ENCODE measurements at places on chromosomes 7 and 10.

DNA sequence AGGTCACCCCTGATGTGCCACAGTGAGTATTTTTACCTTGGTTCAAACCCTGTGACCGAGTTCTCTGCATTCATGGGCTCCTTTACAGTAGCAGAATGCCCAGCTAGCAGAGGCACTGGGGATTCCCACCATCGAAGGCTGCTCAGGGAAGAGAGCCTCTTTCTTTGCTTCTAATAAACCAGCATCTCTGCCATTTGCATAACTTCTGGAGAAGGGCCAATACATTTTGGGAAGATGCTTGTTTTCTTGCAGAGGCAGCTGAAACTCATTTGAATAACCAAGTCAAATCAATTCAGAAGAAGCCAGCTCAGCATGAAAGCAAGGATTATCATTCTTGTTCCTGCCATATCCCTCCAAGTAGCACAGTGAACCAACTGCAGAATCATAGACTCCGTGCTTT, 82.9 kb upstream of the WDR11 start:
- no peak for DNase-seq

GRCh38 chr10:35735412-35735811, 93.3 kb upstream of the FZD8 start:
- DNase-seq = no peak

GRCh38 chr7:50185208-50185607, 92.2 kb upstream of the ZPBP start:
- DNase-seq = no peak

DNA sequence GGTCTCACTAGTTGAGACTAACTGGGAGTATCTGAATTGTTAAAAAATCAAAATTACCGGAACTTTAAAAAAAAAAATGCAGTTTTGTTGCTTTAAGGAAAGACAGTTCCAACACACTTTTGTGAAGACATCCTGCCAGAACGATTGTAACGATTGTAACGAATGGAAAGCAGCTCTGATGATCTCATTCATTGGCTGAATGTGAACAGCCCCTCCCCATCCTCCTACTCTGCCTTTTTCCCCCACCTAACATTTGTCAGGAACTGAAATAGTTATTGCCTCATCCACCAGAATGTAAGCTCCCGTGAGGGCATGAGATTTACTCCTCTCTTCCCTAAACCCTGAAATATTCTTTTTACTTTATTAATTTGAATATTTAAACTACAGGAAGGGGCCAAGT, 23.1 kb upstream of the ZC3HAV1L start:
- DNase-seq = no peak

DNA sequence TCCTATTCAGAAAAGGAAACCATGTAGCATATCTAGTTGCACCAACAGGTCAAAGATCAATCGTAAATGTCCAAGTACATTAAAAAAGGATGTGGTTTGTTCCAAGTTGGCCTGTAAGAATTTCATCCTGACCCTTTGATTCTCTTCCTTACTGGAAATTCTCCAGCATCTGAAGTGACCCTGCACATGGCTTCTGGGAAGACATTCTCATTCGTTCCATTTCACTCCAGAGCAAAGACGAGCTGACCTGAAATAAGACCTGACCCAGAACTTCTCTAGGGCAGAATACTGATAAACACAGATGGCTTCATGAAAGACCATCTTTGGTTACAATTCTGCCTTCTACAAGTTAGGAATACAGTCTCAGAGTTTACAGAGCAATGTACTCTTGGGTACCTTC, 39.8 kb downstream of the ASB4 start:
- DNase-seq = no peak

GRCh38 chr7:2944739-2945138, 98.9 kb downstream of the CARD11 start:
- DNase-seq = no peak

DNA sequence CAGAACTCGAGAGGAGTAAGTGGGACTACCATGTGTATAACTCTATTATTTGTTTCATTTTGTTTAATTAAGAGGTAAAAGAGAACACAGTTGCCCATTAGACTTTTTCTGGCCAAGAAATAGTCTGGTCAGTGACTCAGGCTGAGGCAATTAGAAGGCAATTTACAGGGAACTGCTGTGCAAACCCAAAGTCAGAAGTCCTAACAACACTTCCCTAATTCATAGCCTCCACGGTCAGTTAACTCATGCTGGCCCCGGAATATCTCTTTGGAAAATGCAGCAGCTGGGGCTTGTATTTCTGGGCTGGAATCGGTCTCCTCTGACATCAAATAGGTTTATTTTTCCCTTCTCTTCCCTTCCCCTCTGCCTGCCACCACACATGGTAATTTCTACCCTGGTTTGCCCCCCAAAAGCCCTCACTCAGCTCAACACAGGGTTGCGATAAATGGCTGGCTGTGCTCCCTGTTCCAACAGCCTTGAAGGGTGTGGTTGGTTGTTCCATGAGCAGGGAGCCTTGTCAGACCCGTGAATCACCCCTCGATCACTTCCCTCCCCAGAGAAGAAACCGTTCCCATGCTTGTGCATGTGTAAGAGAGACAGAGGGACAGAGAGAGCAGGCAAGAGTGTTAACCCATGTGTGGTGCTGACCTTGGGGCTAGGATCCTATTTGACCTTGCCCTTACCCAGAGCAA, 5.3 kb downstream of the SH3PXD2A start:
- DNase-seq = no peak

DNA sequence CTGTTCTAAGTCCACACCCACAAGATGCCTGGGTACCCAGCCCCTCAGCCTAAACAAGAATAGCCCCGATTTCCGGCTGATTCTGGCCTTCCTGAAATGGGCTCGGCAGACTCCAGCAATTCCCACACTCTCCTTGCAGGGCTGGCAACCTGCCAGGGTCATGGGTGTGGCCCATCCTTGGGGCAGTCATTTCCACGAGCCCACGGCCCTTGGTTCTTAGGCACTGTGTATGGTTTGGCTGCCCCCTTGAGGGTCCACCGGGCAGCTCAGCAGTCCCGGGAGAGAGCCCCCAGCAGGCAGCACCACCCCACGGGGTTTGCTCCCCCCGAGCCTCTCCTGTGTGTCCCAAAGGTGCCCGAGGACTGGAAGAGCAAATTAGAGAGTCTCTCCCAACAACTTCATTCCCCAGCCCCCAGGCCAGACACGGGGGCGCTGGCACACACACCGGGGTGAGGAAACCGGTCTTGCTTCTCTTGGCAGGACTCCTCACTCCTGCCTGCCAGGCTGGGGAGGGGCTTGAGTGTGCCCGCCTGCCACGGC, 142.2 kb downstream of the EMX2 start:
- DNase-seq = no peak

DNA sequence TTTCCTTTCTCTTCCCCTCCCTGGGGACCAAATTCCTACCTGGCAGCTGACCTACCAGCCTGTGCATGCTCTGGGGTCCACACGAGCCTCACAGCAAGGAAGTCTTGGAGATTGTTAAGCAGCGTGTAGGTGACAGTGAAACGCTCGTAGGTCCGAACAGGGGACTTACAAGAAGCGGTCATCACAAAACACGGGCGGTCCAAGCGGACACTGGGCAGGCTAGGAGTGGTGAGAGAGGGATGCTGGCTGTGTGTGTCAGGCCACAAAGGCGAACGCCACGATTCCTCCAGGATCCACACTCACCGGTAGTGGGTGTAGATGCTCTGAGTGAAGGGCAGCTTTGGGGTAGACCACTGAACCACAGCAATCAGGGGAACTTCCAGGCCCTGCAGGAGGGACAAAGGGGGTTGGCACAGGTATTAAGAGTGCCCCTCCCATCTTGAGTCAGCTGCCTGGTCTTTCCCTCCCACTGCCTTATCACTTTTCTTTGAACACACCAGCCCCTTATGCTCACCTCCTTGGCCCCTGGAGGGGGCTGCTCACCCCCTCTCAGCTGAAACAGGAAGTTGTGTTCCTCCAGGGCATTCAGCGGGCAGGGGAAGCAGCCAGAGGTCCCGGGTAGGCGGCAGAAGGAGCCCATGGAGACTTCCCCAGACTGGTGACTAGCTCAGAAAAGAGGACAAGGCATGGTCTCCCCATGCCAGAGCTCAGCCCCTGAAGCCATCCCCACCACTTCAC, 2.0 kb downstream of the TRAPPC14 start:
- no peak for DNase-seq

- no peak for DNase-seq
These were observed 12.1 kb downstream of the VIM start for GRCh38 chr10:17240096-17240495.

Measured in CD8-positive, alpha-beta memory T cell (primary cell).